ENCODE measurements at places on chromosomes 2 and 18.

DNA sequence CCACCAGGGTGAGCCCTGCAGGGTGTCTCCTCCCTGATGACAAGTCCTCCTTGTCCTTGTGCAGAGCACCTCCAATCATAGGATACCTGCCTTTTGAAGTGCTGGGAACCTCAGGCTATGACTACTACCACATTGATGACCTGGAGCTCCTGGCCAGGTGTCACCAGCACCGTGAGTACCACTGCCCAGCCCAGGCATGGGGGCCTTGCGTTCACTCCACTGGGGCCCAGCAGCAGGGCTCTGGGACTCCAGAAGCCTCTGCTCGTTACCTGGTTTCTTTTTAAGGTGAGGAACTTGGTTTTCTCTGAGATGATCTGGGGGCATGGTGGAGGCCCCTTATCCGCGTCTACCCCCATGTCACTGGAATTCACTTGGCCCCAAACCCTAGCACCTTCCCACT lies 36.5 kb upstream of the RPL31 start:
- DNase-seq, result no peak

DNA sequence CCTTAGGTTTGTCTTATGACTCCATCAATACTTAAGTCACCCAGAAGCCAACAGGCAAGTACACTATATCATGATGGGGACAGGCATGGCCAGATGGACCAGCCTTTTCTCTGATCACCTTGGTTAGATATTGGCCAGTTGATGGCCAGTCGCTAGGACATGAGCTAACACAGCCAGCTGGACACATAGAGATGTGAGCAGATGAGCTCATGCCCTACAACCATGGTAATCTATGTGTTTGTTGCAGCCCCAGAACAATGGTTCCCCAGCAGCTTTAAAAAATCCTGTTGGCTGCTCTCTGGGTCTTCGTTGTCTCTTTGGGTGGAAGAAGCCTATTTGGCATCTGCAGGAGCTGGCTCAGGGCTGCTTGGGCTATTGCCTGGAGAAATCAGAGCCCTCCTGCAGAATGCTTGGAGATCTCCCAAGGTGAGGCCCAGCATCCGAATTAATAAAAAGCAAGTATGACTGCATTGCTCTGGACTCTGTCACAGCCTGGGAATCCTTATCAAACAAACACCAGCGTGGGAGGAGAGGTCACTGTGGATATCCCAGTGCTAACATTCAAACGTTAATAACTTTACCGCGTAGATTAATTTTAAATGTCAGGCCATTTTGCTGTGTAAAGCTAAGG lies 62.3 kb upstream of the KLHL29 start:
- DNase-seq, result no peak

DNA sequence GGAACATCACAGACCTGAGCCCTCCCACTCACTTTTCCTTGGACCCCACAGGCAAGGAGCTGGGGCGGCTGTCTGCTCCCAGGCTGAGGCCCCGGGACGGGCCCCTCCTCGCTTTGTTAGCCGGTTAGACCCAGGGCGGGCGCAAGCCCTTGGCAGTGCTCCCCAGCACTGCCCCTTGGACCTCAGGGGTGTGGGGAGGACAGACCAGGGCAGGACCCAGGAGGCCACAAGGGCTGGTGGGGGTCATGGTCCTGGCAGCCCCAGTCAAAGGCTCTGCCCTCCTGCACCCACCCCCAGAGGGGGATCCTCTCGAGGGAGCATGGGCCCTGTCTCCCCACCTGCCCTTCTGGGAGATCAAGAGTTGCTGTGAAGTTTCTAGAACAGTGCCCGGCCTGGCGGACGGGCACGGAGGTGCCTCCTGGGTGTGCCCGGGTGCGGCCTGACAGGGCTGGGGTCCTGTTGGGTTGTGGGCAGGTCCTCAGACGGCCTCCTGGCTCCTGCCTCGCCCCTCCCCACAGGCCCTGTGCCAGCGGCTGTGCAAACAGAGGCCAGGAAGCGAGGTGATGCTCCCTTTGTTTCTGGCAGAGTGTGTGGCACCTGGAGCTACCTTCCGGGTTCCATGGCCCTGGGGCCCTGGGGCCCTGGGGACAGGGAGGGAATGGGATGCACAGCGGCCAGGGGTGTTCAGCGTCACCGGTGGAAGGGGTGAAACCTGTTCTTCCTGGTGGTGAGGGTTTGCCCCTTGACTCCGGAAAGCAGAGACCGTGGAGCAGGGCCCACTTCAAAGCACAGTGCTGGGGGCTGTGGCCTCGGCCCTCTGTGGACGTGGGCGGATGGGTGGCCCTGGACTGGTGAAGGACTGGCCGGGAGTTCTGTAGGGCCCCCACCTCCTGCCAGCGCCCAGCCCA lies 2.9 kb upstream of the GAL3ST2 start:
- DNase-seq, result no peak

GRCh38 chr2:46047290-46047689 lies 249.9 kb upstream of the EPAS1 start:
- no peak for DNase-seq

GRCh38 chr2:136131484-136131960 lies 13.6 kb upstream of the CXCR4 start:
- DNase-seq, result no peak

Measured in fibroblast of skin of left quadriceps (primary cell).